ENCODE measurements at places on chromosomes 1 and 21.

- DNase-seq = no peak
Observed at GRCh38 chr1:2134266-2134620, 60.3 kb downstream of the FAAP20 start.

- DNase-seq = no peak
Observed at GRCh38 chr1:160256396-160257046, 5.8 kb downstream of the DCAF8 start.

GRCh38 chr21:27388825-27389224, 421.9 kb upstream of the ADAMTS5 start:
- no peak for DNase-seq

- DNase-seq = no peak
Observed at GRCh38 chr1:225412803-225413351, 15.0 kb downstream of the LBR start.

DNA sequence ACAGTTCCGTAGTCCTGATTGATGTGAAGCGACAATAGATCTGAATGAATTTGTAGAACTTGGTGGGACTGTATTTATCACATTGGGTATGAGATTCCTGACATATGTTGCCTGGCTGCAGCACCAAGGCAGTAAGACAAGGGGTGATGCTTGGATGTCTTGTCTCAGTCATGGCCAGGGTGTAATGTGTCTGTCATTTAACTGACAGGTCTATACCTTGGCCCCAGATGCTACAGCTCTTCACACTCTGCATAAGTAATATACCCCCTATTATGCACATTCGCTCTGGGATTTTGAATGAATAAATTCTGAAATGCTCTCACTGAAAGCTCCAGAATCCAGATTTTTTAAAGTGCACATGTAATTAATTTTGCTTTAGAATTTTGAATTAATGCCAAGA, 47.3 kb downstream of the NTNG1 start:
- DNase-seq = no peak

GRCh38 chr1:236677641-236678235, 8.6 kb upstream of the ACTN2 start:
- DNase-seq = no peak

DNA sequence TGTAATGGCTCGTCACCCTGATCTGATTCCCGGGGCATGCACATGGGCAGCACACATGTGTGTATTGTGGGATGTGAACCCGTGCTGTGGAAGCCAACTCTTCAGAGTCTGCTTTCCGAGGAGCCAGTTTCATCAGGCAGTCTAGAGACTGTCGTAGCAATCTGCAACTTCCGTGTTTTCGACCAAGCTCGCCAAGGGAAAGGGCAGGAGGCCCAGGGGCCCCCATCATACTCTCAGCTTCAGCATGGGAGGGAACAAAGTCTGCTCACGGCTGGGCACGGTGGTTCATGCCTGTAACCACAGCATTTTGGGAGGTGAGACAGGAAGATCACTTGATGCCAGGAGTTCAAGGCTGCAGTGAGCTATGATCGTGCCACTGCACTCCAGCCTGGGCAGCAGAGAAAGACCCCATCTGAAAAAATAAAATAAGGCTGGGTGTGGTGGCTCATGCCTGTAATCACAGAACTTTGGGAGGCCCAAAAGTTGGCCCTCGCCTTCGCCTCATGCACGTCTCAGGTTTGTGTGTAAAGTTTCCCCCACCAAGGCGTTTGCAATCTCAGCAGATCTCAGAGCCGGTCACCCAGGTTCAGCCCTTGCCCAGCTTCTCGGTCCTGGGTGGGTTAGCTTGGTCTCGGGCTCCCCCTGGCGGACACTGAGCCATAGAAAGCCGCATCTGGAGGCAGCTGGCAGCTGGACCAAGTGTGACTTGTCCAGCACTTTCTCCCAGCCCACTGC, 48.5 kb upstream of the SLC25A33 start:
- DNase-seq = peak; percentile 84

DNA sequence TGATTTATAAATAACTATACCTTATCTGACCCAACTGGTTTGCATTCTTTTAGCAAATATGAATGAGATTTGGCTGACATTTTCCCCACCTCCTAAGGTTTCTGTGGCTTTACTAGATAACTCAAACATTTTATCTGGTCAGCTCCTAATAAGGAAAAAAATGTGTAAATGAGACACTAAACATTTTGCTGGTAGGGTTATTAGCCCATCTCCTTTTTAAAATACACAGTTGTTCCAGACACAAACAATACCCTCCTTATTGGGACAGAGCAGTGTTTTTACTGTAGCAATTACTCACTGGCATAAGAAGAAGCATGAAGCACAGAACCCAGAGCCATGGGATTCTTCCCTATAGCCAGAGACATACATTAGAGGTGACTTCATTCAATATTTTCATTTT, 53.8 kb upstream of the NUF2 start:
- no peak for DNase-seq

DNA sequence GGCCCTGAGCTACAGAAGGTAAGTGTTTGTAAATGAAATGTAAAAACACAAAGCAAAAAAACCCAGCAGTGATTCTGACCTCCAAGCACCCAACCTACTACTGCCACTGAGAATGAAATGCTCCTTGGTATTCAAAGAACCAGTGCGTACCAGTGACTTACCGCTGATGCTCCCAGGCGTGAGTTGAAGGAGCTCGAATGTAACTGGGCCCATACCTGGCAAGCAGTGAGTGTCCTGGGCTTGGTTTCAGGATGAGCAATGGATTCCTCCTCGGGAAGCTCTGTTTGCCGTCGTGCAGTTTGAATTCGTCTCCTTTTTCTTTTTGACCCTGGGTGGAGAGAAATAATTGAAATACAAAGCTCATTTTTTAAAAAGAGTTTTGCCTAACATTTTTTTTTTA, 121.9 kb downstream of the ATG4C start:
- no peak for DNase-seq

GRCh38 chr1:203173566-203173965, 2.1 kb downstream of the MYBPH start:
- no peak for DNase-seq

GRCh38 chr1:85933961-85934360, 222.6 kb downstream of the COL24A1 start:
- DNase-seq = no peak

DNA sequence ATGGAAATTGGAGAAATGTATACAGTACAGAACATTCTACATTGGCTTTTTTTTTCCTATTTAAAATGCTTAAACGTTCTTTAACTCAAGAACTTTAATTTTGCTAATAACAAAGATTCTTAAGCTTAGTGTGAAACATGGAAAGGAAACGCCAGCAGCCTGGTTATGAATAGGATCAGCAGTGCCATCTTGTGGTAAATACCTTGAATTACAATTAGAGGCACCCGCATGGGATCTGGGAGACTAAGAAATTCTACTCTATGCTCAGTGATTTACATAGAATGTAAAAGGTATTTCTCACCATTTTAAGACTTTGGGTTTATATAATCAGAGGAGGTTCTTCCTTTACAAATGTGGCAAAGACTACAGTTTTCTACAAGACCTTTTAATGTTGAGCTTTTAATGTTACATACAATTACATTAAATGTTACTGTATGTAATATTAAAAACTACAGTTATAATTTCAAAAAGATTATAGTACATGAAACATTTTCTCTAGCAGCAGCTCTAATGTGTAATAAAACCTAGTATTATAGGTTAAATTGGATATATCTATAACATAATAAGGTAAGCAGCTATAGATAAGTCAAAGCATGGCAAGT, 32.1 kb upstream of the APOBEC4 start:
- peak; percentile 9 for DNase-seq

GRCh38 chr1:65894738-65895605, 102.3 kb downstream of the PDE4B start:
- no peak for DNase-seq

- peak; percentile 83 for DNase-seq
Observed at GRCh38 chr1:182143154-182143657, 81.7 kb upstream of the ZNF648 start.

GRCh38 chr1:50416553-50417453, 6.4 kb downstream of the DMRTA2 start:
- no peak for DNase-seq

GRCh38 chr21:21200103-21200938, 202.1 kb downstream of the NCAM2 start:
- DNase-seq = no peak

DNA sequence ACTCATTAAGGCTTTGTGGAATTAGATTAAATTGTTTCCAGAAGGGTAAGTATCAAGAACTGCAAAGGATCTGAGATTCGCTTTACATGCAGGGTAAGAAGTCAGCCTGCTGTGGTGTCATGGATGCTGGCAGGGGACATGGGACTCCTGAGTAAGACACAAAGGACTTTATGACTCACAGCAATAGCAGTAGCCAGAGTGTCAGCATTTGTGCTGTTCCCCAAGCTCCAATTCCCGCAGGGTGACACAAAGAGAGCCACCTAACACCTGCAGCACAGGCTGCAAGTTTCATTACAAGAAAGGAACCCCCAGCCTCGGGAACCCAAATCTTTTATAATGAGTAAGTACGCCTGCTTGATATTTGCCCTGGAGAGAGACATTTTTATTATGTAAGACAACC, 298.1 kb upstream of the POU3F1 start:
- DNase-seq = no peak

- DNase-seq = no peak
Observed at GRCh38 chr1:57440096-57440495, 16.2 kb upstream of the DAB1 start.

All from effector CD4-positive, alpha-beta T cell (primary cell).